Right cardiac atrium (tissue), 5 donors: ENCODE measurements at places on chromosomes 2 and 18.
A peak's percentile ranks its signal among the peaks of the same experiment; 100 is the strongest.

DNA sequence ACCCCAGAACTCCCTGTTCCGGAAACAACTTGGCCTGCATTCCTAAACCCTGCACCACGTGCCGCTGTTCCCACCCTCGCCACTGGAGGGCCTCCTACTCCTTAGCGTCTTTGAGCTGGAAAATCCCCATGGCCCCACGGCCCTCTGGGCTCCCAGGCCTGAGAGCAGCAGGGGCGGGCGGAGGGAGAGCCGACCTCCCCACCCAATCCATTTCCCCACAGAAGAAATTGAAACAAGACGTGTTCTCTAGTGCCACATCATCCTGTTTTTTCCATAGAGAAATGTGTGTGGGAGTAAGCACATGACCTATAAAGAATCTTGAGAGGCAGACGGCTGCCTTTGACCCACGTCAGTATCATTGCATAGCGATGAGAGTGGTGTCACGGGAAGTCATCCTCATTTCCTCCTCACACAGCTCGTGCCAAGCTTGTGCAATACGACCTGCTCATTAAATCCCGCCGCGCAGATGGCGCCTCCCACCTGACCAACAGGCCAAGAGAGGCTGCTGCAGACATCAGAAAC is 79.2 kb downstream of the LAMA1 start:
- peak; percentile 82 for DNase-seq

GRCh38 chr18:58247363-58247834 is 203.4 kb downstream of the NEDD4L start:
- DNase-seq, result peak; percentile 63

DNA sequence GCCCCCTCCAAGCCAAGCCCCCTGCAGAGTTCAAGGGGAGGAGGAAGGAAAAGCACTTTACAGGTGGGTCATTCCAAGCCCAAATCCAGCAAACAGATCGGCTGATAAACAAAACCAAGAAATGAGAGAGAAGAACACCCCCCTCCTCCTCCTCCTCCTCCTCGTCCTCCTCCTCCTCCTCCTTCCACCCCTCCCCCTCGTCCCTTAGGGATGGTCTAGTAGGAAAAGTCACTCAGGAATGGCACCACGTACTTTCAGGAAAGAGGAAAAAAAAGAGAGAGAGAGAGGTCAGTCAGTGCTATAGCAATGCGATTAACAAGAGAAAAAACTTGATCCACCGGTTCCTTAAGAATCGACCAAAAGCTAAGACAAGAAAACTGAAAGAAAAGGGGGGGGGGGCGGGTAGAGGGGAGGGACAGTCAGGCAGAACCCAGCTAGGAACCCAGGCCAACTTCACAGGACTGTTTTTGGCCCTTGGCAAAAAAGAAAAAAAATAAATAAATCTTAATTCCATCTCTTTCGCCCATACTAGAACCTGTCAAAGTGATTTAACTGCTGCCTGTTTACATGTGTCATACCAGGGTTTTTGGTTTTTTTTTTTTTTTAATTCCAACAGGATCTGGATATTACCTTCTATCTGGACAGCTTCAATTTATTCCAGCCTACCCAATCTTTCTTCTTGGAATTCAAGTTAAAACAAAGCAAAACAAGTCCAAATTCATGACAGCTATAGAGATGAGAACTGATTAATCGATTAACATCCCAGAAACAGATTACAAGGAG is 906 bp downstream of the IKZF2 start:
- peak; percentile 39 for DNase-seq

DNA sequence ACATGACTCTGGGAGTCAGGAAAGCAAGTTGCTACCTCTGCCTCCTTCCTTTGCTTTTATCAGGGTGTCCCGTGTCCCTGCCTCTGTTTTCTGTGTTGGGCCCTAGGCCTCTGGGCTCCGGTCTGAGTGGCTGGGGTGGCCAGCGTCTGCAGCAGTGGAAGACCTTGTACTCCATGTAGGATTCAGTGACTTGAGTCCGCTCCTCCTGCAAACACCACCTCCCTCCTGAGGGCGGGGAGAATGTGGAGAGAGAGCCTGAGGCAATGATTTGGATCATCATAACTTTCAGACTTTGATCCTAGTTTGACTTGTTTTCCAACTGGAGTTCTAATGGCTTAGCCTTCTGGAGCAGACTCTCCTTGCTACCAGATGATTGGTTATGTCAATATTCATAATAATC is 30.8 kb downstream of the ATP6V1C2 start:
- DNase-seq, result no peak

DNA sequence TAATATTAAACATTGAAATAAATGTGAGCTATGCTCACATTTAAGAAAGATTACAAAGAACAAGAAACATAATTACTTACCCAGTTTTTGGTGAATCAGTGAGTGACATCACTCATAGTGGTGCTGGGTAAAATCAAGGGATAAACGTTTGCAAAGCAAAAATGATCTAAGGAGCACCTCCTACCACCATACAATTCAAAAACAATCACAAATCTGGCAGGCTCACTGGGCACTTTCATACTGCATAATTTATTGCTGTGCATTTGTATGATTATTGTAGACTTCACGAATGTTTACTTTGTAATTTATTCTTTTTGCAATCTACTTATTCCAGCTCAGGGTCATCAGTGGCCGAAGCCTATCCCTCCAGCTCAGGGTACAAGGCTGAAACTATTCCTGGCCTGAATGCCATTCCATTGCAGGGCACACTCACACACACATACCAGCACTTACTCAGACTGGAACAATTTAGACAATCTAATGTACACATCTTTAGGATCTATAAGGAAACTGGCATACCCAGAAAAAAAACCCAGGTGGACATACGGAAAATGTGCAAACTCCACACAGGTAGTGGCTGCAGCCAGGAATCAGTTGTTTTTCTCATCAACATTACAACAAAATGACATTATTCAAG is 34.4 kb downstream of the AFTPH start:
- DNase-seq, result no peak

- DNase-seq, result no peak
These were observed 3.2 kb upstream of the VAPA start for GRCh38 chr18:9910661-9911060.

DNA sequence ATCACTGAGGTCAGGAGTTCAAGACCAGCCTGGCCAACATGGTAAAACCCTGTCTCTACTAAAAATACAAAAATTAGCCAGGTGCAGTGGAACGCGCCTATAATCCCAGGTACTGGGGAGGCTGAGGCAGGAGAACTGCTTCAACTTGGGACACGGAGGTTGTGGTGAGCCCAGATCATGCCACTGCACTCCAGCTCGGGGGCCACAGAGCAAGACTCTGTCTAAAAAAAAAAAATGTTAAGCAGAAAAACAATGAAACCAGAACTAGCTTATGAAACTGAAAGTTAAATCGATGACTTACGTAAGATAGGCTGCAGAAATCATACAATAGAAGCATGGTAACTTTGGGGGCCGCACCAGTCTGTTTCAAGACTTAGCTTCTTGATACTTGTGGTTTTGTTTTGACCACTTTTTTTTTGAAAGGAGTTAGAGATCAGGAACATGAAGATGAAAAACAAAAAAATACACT is 6.2 kb upstream of the GPR155 start:
- DNase-seq, result no peak

DNA sequence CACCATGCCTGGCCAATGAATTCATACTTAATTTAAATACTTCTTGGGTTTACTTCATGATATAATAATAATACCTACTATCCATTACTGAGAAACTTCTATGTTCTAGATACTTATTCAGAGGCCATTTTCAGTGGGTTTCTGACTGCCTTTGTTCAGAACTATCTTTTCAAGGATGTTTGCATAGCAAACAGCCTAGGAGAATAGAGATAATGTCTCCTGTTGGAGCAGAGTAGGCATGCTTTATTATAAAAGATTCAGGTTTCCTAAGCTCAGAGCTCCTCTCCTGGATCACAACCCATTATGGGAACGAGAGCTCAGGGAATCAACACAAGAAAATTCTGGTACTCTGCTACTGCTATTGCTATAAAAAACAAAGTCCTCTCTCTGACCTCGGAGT is 11.1 kb downstream of the FASTKD1 start:
- no peak for DNase-seq

DNA sequence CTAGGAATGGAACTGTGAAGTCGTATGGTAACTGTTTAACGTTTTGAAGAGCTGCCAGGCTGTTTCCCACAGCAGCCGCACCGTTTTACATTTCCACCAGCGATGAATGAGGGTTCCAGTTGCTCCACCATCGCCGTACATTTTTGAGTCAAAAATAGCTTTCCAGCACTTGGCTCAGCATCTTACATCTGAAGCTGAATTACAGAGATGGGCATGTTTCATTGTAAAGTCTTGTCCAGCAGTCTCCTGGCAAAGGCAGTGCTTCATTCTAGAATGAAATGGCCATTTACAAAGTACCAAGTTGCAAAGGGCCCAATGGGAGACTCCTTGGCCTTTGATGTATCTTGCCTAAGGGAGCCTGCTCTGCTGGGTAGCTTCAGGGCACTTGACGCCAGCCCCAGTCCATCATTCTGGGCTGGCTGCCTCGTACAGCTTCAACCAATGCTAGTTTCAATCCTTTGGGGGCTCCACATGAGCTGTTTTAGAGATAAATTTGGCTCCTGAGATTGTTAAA is 45.1 kb downstream of the ATIC start:
- DNase-seq, result no peak

- DNase-seq, result no peak
These were observed 20.2 kb downstream of the PRKAG3 start for GRCh38 chr2:218811382-218811781.

DNA sequence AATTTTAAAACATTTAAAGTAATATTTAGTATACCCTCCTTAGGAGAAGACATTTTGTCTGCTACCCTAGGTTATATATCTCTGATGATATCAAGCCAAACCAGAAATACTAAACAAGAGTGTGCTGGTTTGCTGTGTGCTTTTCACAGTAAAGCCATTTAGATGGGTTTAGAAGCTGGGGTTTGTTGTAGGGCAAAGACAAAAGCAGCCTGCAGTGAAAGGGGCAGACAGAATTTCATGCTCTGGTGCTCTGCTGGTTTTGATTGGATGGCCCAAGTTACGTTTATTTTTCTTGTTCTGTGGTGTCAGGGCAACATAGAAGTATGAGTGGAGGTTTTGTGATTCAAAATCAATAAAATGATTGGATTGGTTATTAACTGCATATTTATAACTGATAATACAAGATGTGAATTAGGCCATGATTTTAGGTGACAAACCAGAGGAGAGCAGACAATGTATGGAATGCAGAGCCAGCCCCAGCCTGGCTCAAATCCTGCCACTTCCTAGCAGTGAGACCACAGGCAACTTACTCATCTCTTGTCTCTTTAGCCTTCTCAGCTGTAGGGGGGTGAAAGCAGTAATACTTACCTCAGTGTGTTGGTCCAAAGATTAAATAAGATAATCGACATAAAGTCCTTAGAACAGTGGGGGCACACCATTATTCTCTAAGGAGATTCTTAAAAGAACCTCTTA is 30.9 kb upstream of the IER3IP1 start:
- DNase-seq, result no peak

- DNase-seq, result no peak
These were observed 267.9 kb upstream of the TNP1 start for GRCh38 chr2:217127744-217128143.

- DNase-seq, result no peak
These were observed 17.0 kb downstream of the CDC42EP3 start for GRCh38 chr2:37654419-37654818.

DNA sequence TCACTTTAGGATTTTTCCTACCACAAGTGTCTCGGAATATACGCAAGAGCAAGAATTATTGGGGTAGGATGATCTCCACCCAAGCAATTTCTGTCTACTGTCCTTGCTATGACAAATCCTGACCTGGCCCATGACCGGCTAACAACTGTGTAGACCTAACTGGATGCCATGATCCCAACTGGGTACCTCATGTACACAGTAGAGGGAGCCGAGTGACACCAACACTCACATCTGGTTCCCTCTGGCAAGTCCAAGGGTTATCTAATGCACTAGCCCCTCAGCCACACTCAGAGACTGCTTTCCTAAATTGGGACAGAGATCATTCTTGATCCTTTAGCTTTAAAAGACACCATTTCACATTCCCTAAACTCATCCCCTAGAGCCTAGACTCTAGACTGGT is 60.7 kb upstream of the ZNF532 start:
- no peak for DNase-seq

DNA sequence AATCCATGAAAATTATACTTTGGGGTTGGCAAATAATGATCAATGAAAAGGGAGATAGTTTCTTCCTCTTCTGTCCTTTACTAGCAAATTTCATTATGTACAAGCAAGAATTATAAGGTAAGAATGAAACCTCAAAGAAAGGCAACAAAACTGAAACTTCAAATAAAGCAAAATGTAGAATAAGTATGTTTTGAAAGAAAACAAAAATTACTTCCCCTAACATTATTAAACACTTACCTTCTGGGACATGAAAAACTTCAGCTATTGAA is 29.4 kb downstream of the THADA start:
- no peak for DNase-seq

DNA sequence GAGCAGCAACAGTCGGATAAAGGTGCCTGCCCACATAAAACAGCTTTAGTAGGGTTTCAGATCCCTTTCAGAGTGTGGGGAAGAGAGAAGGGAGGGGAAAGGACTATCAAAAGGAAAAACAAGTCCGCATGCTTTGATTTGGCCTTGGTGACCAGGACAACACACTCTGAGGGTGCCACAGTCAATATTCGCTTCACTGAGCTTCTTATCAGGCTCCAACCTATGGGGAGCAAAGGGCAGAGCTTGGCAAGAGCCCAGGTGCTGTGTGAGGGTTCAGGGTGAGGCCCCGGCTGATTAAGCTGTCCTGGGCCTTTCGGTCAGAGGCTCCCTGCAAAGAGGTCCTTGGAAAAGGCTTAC is 237.4 kb upstream of the SMAD2 start:
- peak; percentile 81 for DNase-seq

GRCh38 chr2:46951290-46952064 is 35.9 kb upstream of the MCFD2 start:
- DNase-seq, result no peak

DNA sequence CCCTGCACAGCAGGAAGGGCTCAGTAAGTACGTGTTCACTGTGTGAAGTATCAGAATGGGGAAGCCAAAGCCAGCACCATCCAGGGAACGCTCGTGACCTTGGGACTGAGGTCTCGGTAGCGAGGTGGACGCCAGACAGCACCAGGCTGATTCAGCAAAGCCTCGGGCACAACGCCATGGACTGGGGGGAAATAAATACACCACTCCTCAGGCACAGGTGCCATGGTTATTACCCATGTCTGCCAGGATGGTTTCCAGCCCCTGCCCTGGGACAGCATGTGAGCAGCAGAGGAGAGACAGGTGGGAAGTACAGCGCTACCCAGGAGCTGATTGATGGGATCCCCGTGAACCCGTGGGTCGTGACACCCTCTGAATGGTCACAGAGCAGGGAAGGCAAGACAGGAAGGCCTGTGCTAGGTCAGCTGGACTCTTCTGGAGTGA is 53.0 kb downstream of the REEP1 start:
- DNase-seq, result peak; percentile 79

- no peak for DNase-seq
These were observed 13.8 kb downstream of the ROCK2 start for GRCh38 chr2:11330457-11331142.
